ENCODE measurements at places on chromosomes 1 and 21. TPM values are rescaled to one million over a fixed set of nuclear protein-coding genes. Genes with fewer than 3 reads are reported as not detected.

GRCh38 chr1:177969825-177970371 is at the start of gene SEC16B:
TSS of gene SEC16B (minus strand) at chr1:177970058. CDS start at chr1:177967981, 2,077 bp downstream.
- no peak for DNase-seq

DNA sequence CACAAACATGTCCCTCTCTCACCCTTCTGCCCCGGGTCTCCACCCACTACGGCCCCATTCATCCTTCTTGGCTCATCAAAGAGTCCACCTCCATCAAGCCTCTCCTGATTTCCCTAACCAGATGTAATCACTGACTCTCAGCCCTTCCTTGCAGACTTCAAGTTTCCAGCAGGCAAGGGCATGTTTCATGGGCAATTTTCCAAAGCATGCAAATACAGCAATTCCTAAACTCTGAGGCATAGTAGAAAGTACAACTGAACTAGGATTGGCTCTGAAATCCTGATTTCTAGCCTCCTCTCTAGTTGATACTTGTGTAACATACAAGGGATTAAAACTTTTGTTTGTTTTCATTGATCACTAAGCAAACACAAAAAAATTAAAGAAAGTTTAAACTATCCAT is 109.1 kb upstream of the GADD45A start:
- DNase-seq = no peak

DNA sequence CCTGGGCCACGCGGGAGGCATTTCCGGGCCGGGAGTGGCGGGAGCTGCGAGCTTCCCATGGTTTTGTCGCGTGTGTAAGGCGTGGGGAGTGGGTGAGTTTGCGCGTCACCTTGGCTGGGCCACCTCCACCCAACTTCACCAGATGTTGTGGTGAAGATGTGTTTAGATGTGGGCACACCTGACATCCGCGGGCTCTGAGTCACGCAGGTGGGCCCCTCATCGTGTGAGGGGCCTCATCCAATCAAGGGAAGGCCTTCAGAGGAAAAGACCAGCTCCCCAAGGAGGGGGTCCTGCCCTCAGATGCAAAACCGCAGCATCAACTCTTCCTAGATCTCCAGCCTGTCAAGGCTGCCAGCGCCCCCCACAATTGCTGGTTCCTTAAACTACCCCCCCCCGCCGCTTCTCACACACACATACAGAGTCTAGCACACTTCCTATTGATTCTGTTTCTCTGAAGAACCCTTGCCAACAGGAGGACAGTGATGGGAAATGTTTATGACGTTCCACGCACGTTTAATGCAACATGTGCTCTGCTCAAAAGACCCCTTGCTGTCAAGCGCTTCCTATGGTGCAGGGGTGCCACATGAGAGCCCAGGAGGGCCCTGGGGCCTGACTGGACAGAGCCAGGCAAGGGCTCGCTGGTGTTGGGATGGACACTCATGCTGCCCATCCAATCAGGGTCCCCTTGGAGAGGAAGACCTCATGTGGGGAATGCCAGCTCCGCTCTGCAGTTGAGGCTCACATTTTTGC is 11.9 kb downstream of the ACTRT2 start:
- no peak for DNase-seq

- DNase-seq = peak; percentile 58
Measured at GRCh38 chr1:108561689-108562326, 1.9 kb downstream of the EEIG2 start.

- DNase-seq = peak; percentile 38
Measured at GRCh38 chr21:46229133-46229922, 754 bp upstream of the LSS start.

DNA sequence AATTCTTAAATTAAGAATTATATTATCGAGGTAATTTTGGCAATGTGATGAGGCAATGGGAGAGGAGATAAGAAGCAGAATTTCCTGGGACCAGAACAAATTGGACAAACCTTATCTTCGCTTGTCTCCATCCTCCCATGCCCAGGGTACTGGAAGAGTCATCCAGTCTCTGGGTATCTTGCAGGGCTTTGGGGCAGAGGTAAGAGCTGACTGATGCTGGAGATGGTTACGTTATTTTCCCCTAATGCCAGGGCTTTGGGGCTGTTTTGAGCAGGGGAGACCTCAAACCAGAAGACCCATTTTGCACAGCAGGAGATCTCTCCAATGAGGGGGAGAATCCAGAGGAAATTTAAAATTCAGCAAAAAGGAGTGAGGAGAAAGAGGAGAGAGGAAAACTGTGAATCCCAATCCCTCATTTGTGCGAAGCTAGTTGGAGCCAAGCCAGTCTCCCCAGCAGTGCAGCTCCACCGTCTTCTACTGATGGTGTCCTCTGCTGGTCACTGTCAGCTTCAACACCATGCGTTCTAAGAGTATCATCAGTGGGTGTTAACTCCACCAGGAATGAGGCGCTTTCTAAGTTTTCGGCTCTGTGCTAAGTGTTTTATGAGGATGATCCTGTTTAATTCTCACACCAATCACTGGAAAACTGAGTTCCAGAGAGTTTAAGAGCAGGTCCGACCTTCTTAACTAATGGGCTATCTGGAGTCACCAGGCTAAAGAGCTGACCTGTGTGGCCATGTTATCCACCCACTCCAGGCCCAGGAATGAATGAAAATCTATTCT is 86.8 kb upstream of the CD34 start:
- peak; percentile 65 for DNase-seq

DNA sequence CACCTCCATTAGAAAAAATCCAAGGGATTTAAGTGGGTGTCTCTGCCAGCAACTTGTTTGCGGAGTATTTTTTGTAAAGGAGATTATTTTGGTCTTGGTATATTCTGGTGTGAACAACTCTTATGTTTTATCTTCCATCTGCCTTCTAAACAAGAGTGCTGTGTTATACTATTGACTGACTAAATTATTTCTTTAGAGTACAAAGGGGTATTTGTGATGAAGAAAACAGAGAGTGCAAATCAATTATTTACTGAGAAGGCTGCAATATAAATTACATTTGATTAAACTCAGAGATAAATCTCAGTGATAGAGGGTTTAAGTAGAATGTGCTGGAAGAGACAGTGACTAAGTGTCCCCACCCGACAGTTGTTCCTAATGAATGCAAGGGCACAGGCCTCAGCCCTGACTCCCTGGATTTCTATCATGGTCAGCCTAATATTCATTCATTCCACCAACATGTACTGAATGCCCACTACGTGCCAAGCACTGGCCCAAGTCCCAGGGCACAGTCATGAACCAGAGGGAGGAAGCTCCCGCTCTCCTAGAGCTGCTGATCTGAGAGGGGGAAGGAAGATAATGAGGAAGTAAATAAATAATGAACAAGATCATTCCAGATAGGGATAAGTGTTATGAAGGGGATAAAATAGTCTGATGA is 196.9 kb upstream of the C8B start:
- no peak for DNase-seq

- DNase-seq = no peak
Measured at GRCh38 chr1:115433483-115433882, 95.4 kb upstream of the NGF start.

DNA sequence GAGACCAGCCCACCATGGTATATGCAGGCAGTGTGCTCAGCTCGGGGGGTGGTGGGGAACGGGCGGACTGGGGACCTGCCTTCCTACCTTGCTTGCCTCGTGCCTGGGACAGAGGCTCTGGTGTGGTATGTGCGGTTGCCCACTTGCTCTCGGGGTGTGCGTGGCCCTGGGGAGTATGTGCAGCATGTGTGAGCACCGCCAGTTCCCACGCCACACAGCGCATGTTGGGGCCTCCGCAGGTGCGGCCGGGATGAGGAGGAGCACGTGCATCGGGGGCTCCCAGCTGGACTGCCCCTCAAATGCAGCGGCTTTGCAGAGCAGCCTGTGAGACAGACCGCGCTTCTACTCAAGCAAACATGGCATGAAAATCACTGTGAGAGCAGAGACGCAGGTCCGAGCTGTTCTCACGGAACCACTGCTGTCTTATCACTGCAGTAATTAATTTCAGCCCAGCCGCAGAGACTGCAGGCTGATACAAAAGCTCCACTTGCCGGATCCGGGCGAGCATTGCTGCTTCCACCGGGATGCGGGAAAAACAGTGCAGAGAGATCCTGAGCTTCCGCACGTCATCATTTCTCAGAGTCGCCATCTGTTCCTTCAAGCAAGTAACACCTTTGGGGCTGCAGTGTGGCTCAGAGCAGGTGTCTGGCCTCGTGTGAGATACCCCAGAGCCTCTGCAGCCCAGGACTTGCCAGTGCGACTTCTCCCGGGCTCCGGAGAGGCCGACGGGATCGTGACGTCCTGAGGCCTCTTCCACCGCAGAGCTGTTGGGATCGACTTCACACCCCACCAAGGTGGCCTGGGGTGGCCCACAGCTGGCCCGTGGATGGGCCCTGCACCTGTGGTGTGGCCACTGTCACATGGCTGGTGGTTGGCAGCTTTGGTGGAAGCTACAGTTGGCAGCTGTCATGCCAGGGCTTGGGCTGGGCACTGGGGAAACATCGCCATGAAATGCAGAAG is 92.6 kb upstream of the ACTRT2 start:
- no peak for DNase-seq

- DNase-seq = no peak
Measured at GRCh38 chr1:209387969-209388329, 195.6 kb upstream of the CAMK1G start.

DNA sequence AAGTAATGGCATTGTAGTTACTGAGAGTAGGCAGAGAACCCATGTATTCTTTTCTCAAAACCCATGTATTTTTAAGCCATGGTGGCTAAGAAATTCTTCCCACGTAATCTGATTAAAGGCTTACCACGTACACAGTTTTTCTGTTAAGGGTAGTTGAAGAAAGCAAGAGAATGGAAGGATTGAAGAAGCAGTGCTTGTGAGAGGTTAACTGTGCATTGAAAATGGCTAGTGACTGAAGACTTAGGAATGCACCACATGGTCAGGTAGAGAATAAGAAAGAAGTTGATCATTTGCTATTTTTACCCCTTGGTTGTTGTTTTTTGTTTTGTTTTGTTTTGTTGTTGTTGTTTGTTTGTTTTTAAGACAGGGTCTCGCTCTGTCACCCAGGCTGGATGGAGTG is 178.9 kb upstream of the SNX7 start:
- no peak for DNase-seq

DNA sequence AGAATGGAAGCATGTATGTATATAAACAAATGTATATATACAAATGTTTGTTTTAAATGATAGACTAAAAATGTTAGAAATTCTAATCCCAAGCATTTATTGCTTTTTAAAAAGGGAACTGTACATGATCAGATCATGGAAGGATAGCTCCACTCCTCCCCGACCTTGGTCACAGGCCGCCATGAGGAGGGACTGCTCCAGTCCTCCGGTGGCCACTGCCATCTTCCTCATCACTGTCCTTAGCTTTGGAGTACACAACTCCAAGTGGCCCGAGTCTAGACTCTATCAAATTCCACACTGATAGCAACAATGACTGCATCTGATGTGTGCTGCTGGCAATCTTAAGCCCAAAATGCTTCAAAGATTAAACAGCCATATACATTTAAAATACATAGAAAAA is 9.7 kb downstream of the SYF2 start:
- no peak for DNase-seq

- no peak for DNase-seq
Measured at GRCh38 chr1:65965112-65965996, 172.7 kb downstream of the PDE4B start.

- DNase-seq = no peak
Measured at GRCh38 chr1:237670302-237670701, 220.4 kb downstream of the ZP4 start.

- no peak for DNase-seq
Measured at GRCh38 chr1:6984536-6984935, 199.3 kb downstream of the CAMTA1 start.

GRCh38 chr1:27451343-27451742 is 38.6 kb downstream of the WASF2 start:
- no peak for DNase-seq

DNA sequence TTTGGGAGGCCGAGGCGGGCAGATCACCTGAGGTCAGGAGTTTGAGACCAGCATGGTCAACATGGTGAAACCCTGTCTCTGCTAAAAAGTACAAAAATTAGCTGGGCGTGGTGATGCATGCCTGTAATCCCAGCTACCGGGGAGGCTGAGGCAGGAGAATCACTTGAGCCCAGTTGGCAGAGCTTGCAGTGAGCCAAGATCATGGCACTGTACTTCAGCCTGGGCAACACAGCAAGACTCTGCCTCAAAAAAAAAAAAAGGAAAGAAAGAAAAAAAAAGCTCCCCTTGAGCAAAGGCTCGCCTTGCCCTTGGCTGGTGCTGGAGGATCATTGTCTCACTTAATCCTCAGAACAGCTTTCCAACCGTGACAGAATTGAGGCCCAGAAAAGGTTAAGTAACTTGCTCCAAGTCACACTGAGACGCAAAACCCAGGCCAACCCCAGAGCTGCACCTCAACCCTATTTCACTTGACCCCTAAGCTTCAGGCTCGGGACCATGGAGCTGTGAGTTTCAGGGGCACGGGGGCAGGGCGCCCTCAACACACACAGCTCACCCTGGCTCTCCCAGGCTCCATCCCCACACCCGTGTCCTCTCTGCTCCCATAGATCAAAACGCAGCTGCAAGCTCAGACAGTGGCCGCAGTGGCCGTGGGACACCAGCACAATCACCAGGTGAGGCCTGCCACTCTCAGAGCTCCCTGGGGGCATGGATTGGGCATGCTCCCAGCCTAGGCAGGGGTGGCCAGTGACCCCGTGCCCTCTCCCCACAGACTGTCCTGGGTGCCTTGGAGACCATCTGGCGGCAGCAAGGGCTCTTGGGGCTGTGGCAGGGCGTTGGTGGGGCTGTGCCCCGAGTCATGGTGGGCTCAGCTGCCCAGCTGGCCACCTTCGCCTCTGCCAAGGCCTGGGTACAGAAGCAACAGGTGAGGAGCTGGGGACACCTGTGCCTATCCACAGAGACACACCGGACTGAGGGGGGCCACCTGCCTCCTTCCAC is 1.6 kb downstream of the SLC25A34 start:
- DNase-seq = no peak

DNA sequence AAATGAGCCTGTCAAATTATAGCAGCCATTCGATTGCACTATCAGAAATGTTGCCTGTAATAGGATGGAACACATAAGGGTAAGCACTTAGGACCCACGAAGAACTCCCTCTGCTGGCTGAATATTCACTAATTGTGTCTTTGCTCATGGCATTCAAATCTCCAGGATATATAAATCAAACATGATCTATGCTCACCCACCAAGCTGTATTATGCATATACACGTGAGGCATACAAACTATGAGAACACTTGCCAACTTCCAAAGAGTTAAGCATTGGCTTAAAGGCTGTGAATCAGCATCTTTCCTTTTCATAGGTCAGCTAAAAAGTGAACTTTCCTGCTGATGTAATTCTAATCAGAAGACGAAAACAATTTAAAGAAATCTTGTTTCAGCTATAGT is 34.5 kb downstream of the TMPRSS15 start:
- peak; percentile 42 for DNase-seq

GRCh38 chr1:93549811-93550210 is 101.9 kb downstream of the FNBP1L start:
- no peak for DNase-seq

Gene CFHR2
- total RNA-seq = not detected

Gene MX2
- total RNA-seq = 38.6 TPM

Gene PDZK1
- not detected for total RNA-seq

Gene VAV3
- total RNA-seq = 23.7 TPM

Gene TRIM63
- not detected for total RNA-seq

Gene AMY2A
- not detected for total RNA-seq

Gene NHLH1
- 0.04 TPM for total RNA-seq

Gene OR6K6
- not detected for total RNA-seq

Gene KIF2C
- 82.2 TPM for total RNA-seq

Gene GOLT1A
- not detected for total RNA-seq

Gene LAMB3
- total RNA-seq = 1.8 TPM
